ENCODE measurements at places on chromosomes 11 and 22.

- no peak for DNase-seq
Observed at GRCh38 chr11:122645847-122646246, 9.7 kb upstream of the UBASH3B start.

DNA sequence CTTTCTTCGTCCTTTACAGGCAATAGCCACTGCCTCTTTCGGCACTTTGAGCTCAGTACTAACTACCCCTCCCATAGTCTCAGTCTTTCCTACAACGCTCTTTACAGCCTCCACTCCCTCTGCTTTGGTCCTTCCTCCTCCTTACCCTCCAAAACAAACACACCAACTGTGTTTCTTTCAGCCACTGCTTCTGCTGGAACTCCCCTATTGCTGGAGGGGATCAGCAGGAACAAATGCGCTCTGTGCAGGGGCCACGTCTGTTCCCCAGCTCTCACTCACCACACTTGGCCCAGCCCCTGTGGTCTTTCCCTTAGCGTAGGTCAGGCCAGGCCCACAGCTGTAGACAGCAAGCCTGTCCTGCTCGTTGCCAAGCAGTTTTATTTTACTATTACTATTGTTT lies 42.3 kb downstream of the PC start:
- DNase-seq, result no peak

GRCh38 chr11:61690706-61691379 lies 10.7 kb downstream of the DAGLA start:
- DNase-seq, result no peak

- no peak for DNase-seq
Observed at GRCh38 chr11:102260241-102260640, 57.0 kb upstream of the BIRC3 start.

- no peak for DNase-seq
Observed at GRCh38 chr11:77814848-77815247, 5.7 kb downstream of the RSF1 start.

- peak; percentile 33 for DNase-seq
Observed at GRCh38 chr11:90134478-90135003, at the start of gene NAALAD2. TSS of gene NAALAD2 (plus strand) at chr11:90134663. CDS start at chr11:90134759, 96 bp downstream.

Measured in right renal pelvis (tissue), 4 donors.